ENCODE measurements at places on chromosomes 11 and 22.

GRCh38 chr11:111730871-111731591, 35.2 kb downstream of the PPP2R1B start:
- no peak for DNase-seq

- no peak for DNase-seq
These were observed 7.9 kb downstream of the NCAM1 start for GRCh38 chr11:112968941-112969713.

- no peak for DNase-seq
These were observed 327.5 kb upstream of the TENM4 start for GRCh38 chr11:79768343-79768742.

GRCh38 chr11:24375931-24376330, 120.9 kb upstream of the LUZP2 start:
- DNase-seq: no peak

GRCh38 chr11:72712841-72713240, 38.6 kb upstream of the PDE2A start:
- no peak for DNase-seq

- no peak for DNase-seq
These were observed 368.5 kb downstream of the NELL1 start for GRCh38 chr11:21037850-21038249.

- DNase-seq: no peak
These were observed 82.7 kb downstream of the CELSR1 start for GRCh38 chr22:46454504-46455269.

DNA sequence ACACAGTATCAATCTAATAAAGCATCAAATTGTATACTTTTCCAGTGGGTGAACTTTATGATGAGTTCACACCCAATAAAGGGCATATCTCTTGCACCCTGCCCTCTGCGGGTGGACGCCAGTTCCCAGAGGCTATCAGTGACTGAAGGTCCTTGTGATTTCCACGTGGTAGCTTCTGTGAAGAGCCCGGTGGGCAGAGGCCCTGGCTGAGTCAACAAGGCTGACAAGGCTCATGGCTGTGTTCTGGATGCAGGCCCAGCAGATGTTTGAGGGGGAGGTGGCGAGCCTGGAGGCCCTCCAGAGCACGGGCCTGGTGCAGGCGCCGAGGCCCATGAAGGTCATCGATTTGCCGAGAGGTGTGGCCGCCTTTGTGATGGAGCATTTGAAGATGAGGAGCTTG, 71.4 kb downstream of the PIWIL3 start:
- DNase-seq: no peak

DNA sequence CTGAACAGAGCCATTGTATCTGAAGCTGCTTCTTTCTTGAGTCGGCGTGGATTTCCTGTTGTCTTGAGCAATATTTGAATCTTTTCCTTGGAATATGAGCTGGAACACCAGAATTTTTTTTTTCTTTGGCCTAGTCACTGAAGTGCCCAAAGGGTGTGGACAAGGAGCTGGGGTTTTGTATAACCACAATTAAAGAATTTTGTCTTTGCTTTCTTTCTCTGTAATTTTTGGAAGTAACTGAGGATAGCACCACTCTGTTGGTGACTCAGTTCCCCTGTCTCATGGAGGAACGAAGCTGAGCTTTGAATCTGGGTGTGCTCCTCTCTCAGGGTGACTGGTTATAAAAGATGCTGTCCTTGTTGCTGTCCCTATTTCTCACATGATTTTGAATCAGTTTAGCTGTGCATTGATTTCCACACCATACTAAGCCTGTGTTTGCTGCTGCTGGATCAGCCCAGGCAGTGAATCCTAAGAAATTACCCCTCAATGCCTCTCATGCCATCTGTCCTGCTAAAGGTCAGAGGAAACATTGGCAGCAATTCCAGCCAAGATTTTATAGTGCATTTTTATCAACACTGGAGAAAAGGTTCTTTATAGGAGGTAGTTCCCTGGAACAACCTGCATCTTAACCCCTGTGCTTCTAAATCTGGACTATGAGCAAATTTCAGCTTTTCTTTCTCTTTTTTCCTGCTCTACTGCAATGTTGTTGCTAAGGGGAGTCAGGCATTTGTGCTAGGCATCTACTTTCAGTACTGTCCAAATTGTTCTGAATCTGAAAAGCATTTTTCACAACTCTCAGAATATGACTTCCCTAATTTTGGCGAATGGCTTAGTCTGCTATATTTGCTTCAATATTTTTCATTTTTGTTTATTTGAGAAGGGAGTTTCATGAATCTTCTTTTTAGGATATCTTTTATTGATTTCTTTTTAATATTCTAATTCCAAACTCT, 540.8 kb downstream of the SOX6 start:
- no peak for DNase-seq

- peak; percentile 81 for DNase-seq
These were observed 4.4 kb downstream of the INS start for GRCh38 chr11:2156416-2157182.

GRCh38 chr11:76415073-76415472, 29.7 kb upstream of the EMSY start:
- DNase-seq: peak; percentile 76

DNA sequence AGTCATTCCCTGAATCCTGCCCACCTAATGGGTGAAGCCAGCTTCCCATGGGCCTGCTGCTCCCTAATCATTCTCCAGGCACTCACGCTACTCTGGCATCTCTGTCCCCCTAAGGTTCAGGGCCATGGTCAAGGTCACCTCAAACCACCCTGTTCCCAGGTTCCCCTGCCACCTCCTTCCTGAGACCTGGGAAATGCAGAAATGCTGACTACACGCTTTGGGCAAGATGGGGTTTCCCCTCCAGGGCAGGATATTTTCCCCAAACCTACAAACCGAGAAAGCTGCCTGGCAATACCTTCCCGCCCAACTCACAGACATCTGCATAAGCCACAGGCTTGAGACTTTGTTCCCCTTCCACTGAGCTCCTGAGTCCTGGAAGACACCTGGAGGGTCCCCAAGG, 97.6 kb downstream of the FEZ1 start:
- no peak for DNase-seq

GRCh38 chr11:113613619-113614018, 92.5 kb downstream of the TMPRSS5 start:
- no peak for DNase-seq

DNA sequence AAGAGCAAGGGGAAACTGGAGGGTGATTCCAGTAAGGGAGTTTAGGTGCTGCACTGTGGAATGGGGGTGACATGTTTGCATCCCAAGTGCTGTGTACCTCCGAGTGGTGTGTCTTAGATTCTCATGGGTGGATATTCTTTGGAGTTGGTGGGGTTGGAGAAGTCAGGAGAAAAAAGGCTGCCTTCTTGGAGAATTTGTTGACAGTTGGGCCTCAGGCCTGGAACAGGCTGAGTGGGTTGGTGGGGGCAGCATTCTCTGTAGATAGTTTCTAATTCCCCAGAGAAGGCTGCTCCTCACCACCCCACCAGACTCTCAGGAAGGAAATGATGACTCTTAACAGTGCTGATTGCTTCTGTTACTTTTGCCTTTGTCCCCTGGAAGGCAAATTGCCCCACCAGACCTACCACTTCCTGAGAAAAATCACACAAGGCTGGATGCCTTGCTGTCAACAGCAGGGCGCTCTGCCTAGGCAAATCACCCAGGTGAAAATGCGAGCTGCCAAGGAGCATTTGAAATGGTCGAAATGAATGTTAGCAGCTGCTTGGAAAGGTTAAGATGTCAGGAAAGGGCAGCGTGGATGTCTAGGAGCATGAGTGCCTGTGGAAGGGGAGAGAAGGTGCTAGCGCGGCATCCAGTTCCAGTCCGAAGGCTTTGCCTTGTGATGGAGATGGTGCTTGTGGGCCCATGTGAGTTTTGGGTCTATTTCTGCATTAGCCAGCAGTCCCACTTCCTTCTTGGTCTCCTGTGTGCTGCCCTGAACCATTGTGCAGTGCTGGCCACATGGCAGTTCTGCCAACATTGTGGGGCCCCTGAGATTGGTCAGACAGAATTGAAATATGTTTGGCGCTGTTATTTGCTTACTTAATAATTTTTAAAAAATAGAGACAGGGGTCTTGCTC, 29.7 kb upstream of the SORL1-AS1 start:
- DNase-seq: no peak

- DNase-seq: no peak
These were observed 13.8 kb downstream of the EHF start for GRCh38 chr11:34634694-34635062.

GRCh38 chr11:100759856-100760255, 72.8 kb downstream of the ARHGAP42 start:
- no peak for DNase-seq

GRCh38 chr22:46354176-46354992, 18.9 kb downstream of the TRMU start:
- DNase-seq: peak; percentile 23

DNA sequence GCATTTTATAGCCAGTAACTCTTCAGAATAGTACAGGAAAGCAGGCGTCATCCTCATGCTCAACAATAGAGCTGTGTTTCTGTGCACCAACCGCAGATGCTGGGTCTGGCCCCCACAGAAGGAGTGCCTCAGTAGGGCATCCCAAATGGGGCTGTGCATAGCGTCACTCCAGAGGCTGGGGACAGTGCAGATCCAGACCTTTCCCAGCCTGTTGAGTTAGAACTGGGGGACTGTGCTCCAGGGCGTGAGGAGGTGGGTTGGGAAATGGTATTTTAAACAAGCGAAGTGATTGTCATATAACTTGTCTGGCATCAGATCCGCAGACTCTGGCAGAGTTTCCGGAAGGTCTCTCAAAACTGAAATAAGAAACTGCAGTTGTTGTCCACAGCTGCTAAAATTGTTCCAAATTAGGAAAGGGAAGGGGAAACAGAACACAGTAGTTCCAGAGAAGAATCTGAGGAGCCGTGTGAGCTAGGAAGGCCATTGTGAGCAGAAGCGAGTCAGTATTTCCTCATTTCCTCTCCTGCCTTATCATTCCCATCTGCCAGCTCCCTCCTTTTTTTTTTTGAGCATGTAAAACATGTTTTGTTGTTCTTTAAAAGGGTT, 52.2 kb downstream of the JAM3 start:
- no peak for DNase-seq

DNA sequence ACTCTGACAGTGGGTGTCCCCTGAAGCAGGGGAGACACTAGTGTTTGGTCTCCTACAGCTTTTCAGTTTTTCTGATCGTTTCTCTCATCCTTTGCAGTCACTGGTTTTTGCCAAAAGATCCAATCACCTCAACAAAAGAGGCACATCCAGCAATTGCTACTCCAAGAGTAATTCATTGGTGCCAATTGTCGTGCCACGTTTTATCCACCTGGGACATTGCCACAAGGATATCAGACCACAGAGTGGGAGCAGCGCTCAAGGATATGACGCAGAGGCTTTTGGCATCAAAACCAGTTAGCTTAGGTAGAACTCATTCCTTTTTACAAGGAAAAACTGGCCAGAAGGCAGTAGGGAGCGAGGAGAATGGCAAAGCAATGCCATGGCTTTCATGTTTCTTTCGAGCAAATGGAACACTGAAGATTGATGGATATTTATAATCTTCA, 40.9 kb upstream of the BLID start:
- no peak for DNase-seq

DNA sequence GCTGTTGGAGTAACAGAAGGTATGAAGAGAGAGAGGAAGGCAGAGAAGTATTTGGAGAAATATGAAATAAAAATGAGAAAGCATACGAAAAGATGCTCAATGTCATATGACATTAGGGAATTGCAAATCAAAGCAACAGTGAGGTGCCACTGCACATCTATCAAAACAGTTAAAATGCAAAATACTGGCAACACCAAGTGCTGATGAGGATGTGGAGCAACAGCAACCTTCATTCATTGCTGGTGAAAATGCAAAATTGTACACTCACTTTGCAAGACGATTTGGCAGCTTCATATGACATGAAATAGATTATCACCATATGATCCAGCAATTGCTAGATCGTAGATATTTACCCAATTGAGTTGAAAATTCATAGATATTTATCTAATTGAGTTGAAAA, 9.4 kb upstream of the SPDYC start:
- no peak for DNase-seq

DNA sequence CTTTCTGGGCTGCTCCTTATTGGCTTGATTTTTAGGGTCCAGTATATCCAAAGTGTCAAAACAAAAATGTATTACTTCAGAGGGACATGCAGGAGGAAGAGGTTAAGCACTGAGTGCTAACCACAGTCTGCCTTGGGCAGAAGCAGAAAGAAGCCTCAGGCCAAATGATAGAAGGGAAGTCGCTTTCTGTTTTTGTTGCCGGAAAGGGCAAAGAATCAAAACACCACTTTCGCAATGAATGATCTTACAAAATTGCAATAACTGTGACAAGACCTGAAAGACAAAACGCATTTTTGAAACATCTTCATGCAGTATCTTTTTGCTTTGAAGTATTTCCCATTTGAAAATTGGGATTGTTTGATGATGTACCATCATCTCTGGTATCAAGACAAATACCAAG, 70.1 kb upstream of the PICALM start:
- DNase-seq: no peak

GRCh38 chr11:131582021-131582525, 211.7 kb downstream of the NTM start:
- DNase-seq: no peak

DNA sequence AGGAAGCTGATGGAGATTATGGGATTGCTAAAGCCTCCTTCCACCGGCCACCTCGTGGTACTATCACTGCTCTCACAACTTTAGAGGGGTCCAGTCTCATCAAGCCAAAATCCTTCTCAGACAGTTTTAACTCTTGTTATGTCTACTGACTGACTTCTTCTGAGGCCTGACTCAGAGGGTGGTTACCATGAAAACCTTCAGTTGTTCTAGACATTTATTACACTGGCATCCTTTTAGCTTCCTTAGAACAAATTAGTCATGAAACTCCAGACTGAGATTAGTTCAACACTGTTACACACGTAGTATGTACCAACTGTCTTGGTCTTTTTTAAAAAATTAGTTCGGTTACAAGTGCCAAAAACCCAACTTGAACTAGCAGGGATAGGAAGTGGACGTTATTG, 7.5 kb downstream of the DIXDC1 start:
- no peak for DNase-seq

GRCh38 chr22:17096071-17096470, 11.3 kb downstream of the IL17RA start:
- no peak for DNase-seq

DNA sequence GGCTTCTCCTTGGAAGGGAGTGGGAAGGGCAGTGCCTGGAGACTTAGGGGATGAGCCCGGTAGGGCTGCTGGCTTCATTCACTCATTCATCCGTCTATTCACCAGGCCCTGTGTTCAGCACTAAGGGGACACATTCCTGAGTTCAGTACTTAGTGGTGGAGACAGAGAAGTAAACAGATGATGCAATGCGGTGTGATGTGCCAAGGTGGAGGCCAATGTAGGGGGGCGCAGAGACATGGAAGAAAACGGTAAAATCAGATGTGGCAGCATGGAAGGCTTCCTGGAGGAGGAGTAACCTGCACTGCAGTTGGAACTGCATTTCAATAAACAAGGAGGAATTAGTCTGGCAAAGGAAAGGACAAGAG, 21.3 kb downstream of the GRIK4 start:
- DNase-seq: no peak

Measured in H9 (cell line).